ENCODE measurements at places on chromosomes 2 and 18. TPM values are rescaled to one million over a fixed set of nuclear protein-coding genes. Genes with fewer than 3 reads are reported as not detected.
A peak's percentile ranks its signal among the peaks of the same experiment; 100 is the strongest.

- no peak for DNase-seq
Observed at GRCh38 chr2:164145093-164145987, 409.5 kb upstream of the FIGN start.

GRCh38 chr2:236685361-236685760, 115.7 kb downstream of the ACKR3 start:
- no peak for DNase-seq

DNA sequence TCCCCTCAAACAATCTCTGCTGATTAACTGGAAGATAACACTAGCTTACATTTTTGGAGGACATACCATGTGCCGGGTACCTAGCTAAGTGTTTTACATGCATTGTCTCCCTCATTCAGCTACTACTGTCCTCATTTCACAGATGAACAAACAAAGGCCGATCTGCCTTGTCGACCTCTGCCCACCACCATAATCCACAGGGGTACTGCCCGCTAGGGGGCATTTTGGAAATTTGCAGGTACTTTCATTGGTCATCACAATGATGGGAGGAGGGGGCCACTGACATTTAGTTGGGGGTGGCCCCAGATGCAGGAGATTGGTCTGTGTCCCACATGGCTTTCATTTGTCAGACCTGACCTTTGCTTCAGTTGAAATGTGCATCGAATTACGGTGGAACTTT, 3.9 kb upstream of the TMEM163 start:
- DNase-seq = no peak

GRCh38 chr2:21754164-21754788, 630.5 kb downstream of the TDRD15 start:
- no peak for DNase-seq

DNA sequence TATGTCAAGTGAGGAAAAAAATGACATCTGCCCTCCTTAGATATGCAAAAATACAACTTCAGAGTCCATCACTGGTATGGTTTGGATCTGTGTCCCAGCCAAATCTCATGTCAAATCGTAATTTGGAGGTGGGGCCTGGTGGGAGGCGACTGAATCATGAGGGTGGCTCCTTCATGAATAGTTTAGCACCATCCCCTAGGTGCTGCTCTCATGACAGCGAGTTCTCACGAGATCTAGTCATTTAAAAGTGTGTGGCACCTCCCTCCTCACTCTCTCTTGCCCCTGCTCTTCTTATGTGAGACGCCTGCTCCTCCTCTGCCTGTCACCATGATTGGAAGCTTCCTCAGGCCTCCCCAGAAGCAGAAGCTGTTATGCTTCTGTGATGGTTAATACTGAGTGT, 5.9 kb upstream of the PSMA8 start:
- DNase-seq = no peak

GRCh38 chr2:215410932-215411285, 25.0 kb downstream of the FN1 start:
- DNase-seq = peak; percentile 66

- DNase-seq = no peak
Observed at GRCh38 chr2:196589419-196589818, 50.1 kb upstream of the CCDC150 start.

DNA sequence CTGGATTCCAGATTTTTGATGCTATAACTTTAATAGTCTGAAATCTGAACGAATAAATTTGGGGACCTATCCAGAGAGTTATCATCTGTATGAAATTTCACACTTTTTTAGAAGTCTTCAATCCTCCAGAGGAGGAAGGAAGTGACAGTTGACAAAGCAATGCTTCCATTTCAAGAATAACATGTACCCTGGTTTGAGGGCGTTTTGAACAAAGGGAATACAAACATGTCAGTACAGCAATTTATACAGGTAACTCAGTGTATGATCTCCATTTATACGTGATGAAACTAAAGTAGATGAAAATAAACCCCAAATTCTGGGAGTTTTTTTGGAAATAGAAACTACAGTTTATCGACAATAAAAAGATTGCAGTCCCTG, 42.2 kb downstream of the CIB4 start:
- no peak for DNase-seq

DNA sequence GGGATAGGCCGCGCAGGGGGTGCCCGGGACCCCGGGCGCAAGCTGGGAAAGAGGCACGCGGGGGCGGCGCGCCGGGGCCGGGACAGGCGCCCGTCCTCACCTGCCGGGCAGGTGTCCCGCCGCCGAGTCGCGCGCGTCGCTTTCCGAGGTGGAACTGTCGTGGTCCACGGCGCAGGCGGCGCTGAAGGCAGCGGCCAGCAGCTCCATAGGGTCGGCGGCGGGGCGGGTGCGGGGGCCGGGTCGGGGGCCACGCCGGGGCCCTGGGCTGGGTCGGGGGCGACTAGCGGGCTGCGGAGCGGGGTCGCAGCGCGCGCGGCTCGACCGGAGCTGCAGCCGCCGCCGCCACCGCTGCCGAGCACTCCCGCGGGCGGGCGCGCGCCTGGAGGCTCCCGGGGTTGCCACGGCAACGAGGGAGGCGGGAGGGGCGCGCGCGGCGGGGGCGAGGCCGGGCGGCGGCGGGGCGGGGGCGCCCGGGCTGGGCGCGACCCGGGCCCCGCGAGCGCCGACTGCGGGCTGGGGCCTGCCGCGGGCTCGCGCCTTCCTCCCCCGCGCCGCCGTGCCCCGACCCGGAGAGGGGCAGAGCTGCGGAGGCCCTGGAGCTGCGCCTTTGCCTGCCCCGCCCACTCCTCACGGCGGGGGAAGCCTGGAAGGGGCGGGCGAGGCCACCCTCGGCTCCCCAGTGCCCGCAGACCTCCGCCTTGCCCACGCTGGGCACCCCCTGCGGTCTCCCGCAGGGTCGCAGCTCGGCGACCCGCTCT, 57.9 kb downstream of the SNORC start:
- peak; percentile 31 for DNase-seq

The ASPRV1 gene
- polyA plus RNA-seq = 0.31 TPM

The PIEZO2 gene
- 1.6 TPM for polyA plus RNA-seq

Measured in A549 (cell line).